ENCODE measurements at places on chromosomes 4 and X.

DNA sequence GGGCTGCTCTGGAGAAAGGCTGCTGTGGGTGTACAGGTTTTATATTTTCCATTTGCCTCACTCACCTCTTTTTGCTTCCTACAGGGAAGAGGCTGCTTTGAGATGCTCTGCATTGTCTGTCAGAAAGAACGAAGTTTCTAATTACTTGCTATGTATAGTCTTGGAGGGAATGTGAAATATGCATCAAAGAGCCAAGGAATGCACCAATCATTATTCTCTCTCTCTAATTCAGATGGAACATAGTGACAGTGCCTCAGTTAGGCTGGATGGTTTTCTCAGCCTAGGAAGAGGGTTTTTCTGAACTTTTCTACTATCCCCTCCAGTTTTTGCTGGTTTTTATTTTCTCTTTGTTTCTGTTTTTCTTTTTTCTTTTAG lies 106.8 kb upstream of the SLC4A4 start:
- no peak for DNase-seq

DNA sequence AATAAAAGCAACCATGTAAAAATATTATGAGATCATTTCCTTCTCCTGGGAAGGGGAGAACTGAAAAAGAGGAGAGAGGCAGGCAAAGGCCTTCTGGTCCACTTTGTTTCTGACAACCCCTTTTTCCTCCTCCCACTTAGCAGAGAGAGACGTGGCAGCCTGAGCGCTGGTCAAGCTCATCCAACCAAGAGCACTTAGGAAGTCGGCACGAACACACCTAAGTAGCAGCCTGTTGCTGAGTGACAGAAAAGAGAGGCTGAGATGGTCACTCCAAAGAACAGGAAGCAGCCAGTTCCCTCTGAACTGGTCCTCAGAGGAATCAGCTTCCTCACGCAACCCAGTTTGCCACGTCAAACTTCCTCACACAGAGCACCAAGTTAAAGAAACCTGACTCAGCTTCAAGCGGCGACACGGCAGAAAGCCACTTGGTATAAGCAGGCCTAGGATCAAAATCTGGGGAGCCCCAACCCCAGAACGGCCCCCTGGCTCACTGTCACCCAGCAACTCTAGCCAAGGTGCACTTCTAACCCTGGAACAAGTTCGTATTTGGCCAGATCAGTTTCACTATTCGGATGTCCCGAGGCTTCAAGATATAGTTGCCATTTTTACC lies 861 bp downstream of the SEC24D start:
- DNase-seq, result no peak

DNA sequence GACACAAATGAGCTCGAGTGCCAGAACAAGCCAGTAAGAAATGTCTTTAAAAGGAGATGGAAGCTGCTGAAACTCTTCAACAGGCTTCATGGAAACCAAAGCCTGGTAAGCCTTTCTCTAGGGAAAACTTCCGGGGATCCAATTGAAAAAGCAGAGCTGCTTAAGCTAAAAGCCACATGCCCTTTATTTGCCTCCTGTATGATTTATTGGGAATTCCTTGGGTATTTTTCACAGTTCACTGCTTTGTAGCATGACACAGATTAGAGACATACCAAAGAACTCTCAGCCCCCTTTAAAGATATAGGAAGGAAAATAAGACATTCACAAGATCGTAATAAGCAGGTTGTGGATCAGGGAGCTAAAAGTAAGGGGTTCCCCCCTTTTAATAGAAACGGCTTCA lies 6.5 kb upstream of the ARHGAP6 start:
- no peak for DNase-seq

DNA sequence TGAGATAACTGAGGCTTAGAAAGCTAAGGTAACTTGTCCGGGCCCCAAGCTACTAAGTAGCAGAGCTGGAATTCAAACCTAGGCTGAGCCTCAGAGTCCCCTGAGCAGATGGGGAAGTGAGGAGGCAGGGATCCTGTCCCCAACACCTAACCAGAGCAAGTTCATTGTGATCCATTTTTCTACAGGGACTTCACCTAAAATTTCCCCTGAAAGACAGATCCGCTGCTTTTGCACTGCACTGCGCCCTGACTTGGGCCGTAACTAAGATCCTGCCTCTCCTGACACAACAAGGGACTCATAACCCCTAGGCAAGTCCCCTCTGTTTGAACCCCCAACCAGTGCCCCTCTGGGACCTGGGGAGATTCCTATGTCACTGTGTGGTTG lies 25.6 kb upstream of the MTM1 start:
- DNase-seq, result no peak

GRCh38 chrX:84219551-84219950 lies 31.6 kb upstream of the RPS6KA6 start:
- DNase-seq, result no peak

DNA sequence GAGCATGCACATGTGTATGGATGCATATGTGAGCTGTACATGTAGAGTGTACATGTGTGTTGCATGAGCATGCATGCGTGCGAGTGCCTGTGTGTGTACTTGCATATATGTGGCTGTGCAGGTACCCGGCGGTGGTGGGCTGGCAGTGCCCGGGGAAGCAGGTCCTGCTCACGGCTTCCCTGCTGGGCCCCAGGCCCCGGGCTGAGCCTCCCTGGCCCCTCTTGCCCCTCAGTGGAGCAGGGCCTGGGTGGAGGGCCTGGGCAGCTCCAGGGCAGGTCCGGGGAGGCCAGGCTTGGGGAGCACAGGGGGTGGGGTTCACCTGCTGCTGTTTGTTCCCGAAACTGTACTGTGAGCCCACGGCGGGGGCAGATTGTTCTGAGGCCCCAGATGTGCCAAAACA lies 9.4 kb downstream of the NAT8L start:
- DNase-seq, result no peak

DNA sequence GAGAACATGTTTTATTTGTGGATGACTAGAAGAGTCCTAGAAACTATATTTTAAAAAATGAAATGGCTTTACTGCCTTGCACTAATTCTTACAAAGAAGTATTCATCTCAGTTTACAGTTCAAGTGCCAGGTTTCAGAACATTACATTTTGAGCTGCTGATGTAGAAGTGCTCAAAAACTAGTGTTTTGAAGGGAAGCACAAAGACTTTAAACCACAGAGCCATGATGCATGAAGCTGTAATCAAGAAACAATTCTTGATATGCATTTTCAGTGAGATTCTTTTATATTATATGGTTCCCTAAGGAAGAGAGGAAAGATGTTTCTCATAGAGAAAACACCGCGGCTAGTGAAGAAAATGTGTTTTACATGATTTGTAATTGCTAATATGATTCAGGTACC lies 1163.0 kb downstream of the RAPGEF2 start:
- no peak for DNase-seq

DNA sequence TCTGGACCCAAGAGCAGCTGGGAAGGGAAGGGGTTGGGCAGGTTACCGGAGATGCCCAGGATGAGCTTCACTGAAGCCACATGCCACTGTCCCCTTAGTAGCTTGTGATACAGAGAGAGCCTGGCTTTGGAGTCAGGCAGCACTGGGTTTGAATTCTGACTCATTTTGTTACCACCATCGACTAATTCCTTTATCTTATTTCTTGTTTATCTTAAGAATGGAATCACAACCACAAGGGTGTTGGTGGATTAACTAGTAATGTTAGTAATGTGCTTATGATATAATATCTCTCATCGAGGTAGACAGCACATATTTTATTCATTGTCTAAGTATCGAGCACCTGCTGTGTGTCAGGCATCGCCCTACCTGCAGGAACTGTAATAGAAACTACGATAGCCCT lies 17.7 kb upstream of the STX18 start:
- no peak for DNase-seq

GRCh38 chr4:15868111-15868510 lies 70.4 kb downstream of the FGFBP1 start:
- DNase-seq, result no peak

GRCh38 chrX:129786210-129786651 lies 6.5 kb downstream of the SASH3 start:
- no peak for DNase-seq

- no peak for DNase-seq
Measured at GRCh38 chr4:68895561-68896198, 55.9 kb downstream of the UGT2A3 start.

DNA sequence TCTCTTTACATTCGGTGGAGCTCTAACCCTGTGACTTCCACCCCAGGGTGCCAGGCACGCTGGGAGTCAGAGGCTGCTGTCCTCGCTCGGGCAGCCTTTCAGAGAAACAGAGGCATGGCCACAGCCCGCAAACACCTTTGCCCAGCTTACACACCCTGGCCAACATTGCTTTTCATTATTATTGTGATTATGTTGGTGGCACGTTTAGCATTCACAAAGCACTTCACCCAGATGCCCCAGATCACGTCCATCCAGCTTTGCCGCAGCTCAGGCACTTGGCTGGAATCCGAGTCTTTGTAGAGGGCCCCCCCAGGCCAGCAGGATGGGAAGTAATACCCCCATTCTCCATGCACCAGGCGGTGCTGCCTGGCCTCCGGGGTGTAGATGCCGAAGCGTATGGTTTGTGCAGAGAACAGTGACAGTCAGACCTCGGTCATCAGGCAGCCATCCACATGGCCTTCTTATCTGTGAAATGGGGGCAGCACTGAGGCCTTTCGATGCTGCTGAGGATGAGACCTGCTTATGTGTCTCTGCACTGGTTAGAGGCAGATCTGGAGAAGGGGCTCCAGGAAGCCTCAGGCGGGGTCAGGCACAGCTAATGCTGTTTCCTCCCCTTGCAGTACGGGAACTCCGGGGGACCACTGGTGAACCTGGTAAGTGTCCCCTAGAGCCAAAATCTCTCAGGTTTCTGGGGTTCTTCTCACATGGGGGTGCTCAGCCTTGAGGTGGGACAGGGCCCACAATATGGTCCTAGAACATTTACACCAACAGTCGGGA lies 22.3 kb downstream of the HTRA3 start:
- DNase-seq, result no peak

- no peak for DNase-seq
Measured at GRCh38 chrX:5057786-5058185, 1170.9 kb downstream of the NLGN4X start.

DNA sequence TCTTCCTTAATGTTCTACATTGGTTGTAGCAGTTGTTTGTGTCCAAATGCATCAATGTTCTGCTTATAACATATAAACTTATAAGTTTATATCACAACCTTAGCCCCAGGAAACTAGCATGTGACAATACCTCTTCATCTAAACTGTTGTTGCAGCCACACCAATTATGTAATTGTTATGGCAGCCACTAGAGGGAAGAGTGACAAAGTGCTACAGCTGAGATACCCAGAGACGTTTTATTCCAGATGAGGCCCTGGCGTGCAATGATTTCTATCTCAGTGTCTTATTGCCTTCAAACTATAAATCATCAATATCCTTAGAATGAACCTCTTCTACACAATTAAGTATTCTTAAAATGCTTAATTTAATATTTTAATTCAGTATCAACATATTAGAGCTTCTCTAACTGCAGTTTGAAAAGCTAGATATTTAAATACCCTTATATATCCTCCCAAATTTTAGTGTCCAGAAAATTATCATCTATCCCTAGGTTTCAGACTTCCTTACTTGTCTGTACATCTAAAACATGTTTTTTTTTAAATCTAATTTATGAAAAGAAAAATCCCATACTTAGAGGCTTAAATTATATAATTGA lies 171.6 kb downstream of the PCDH10 start:
- no peak for DNase-seq

DNA sequence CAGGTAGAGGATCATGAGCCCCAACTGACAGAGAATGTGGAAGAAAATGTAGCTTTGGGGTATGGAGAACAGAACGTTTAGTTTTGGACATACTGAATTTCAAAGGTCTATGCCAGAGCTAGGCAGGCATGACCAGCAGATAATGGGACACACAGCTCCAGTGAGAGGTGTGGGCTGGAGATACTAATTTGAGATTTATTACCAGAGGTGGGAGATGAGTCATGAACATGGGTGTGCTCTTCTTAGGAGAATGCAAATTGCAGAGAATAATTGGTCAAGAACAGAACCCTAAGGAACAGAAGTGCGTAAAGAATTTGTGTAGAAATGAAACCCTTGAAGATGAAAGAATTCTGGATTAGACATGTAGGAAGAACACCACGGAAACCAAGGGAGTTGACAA lies 125.2 kb downstream of the PACRGL start:
- DNase-seq, result no peak

DNA sequence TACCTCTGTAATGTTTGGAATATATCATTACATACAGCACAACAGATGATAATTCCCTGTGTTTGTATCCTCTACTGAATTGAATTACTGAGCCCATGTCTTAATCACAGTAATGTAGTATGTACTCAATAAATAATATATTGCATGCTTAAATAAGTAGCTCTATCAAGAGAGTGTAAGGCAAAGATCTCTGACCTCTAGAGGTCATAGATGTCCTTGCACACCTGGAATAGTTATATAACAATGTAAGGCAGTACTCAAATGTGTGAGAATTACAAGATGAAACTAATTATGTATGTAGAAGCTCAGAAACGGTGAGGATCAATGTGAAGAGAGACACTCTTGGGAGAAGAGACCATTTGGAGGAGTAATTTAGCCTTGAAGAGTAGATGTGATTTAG lies 14.3 kb upstream of the GCNA start:
- no peak for DNase-seq

GRCh38 chrX:10685923-10686595 lies 65.7 kb upstream of the MID1 start:
- DNase-seq, result no peak

- DNase-seq, result no peak
Measured at GRCh38 chr4:70356185-70356584, 4.4 kb upstream of the SMR3A start.

- DNase-seq, result no peak
Measured at GRCh38 chr4:133156096-133156495, 7.0 kb downstream of the PCDH10 start.

DNA sequence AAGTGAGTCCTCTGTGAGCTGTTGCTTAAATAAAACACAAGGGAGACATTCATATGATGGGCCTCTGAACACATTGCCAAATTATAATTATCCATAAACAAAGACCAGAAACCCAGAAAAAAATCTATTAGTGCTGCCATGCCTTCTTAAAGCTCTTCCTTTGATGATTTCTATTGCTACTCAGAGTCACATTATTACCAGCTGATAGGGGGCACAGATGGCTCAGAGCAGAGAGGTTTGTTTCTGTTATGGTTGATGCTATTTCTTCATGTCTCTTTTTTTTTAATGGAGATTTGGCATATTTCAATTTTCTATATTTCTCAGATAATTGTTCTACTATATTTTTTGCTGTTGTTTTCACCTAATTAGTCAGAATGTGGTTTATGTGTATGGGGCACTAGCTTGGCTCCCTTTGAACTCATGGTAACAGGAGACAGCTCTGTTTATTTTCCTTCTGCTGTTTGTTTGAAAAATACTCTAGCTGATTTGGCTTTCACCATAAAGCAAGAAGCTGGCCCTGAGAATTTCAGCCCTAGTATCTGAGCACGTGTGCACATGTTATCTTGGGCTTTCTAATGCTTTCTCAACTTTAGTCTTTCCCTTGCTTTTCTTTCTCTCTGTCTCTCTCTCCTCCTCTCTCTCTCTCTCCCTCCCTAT lies 568.8 kb downstream of the PPARGC1A start:
- DNase-seq, result no peak

All from stimulated activated CD4-positive, alpha-beta T cell treated with anti-CD3 and anti-CD28 coated beads, Interleukin-1b, Interleukin-23, amount 100 ng/mL, for 4 hours (primary cell).